Activated T-helper 17 cell treated with anti-CD3 and anti-CD28 coated beads, Interleukin-2, amount 50 U/mL, for 72 hours (primary cell): ENCODE measurements at places on chromosomes 1 and 21.

DNA sequence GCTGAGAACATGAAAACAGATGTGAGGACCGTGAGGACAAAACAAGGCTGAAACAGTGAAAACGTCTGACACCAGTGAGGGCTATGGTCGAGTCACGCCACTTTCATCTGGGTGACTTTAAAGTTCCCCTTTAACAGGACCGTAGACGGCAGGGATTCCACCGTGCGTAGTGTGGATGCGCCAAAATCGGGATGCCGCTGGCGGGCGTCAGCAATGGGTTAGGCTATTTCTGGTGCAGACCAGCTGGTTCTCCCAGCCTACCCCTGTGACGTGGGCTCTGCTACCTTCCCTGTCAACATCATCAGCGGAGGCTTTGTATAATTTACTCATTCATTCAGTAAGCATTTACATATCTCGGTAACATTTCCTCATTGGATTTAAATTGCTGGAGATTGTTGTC is 246.6 kb upstream of the AJAP1 start:
- no peak for ATAC-seq

DNA sequence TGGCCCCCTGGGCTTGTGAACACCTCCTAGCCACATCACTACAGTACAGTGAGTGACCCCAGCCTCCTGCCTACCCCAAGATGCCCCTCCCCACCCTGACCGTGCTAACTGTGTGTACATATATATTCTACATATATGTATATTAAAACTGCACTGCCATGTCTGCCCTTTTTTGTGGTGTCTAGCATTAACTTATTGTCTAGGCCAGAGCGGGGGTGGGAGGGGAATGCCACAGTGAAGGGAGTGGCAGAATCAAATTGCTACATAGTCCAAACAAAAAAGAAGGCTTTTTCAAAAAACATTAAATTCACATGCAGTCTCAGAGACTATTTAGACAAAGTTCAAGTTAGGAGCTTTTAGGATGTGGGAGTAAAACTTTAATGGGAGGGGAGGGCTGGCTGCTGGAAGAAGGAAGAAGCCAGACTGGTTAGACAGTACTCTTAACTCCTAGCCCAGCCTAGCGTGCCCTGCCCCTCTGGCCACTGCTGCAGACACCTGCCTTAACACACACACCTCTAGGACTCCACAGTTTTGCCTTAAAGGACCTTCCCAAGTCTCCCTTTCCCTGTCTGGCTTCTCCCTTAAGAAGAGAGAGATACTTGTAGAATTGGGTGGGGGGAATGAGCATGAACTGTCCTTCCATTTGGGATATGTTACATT is 9.4 kb downstream of the PEA15 start:
- ATAC-seq: no peak

GRCh38 chr1:93977598-93977945 is 68.3 kb upstream of the GCLM start:
- ATAC-seq: no peak

DNA sequence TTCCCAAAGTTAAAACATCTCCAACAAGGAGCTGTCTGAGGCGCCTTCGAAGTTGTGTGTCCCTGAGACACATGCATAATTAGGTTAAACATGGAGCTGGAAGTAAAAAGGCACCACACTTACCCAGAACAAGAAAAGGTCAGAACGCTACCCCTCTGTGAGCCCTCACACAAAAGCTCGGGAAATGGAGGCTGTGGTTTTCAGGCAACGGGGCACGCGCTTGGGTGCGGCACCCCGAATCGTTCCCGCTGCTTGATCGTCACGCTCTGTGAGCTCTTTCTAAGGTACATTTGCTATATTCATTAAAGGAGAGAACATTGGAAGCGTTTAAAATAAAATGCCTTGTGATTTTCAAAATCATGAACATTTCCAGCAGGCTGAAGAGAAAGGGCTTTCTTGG is 12.5 kb downstream of the CAPN8 start:
- no peak for ATAC-seq

DNA sequence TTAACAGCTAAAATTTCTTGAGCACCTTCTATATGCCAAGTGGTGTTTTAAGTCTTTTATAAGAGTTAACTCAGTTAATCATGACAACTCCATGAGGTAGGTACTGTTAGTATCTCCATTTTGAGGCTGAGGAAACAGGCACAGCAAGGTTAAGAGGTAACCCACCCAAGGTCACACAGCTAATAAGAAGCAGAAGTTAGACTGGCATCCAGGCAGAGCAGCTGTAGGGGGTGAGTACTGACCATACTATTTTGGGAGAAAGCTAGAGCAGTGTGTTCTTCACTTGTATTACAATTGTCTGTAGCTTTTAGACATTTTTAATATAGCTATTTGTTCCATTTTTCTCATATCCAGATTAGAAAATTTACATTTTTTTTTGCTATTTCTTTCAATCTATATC is 4.8 kb downstream of the ATP6V1G3 start:
- no peak for ATAC-seq

- ATAC-seq: no peak
Measured at GRCh38 chr21:45827881-45828579, 153.5 kb upstream of the COL6A1 start.

DNA sequence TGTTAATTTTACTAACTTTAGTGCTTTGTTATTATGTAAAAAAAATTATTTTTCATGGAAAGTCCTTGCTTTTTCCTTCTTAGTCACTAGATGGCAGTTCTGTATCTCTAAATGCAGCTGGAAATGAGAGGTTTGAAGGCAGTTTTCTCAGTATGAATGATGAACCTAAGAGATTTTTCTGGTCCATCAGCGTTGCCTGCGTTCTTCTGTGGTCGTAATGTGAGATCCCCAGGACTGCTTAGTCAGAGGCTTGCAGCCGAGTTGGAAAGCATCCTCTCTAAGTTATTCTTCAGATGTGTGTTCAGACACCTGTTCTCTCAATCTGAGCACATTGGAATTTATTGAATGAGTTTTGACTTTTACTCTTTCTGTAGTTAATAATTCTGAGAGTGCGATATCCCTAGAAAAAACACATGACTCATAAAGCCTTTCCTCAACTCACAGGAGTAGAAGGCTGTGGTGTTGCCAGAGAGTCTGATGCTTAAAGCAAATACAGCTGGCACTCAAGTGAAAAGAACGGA is 99.3 kb downstream of the FMN2 start:
- peak; percentile 81 for ATAC-seq

DNA sequence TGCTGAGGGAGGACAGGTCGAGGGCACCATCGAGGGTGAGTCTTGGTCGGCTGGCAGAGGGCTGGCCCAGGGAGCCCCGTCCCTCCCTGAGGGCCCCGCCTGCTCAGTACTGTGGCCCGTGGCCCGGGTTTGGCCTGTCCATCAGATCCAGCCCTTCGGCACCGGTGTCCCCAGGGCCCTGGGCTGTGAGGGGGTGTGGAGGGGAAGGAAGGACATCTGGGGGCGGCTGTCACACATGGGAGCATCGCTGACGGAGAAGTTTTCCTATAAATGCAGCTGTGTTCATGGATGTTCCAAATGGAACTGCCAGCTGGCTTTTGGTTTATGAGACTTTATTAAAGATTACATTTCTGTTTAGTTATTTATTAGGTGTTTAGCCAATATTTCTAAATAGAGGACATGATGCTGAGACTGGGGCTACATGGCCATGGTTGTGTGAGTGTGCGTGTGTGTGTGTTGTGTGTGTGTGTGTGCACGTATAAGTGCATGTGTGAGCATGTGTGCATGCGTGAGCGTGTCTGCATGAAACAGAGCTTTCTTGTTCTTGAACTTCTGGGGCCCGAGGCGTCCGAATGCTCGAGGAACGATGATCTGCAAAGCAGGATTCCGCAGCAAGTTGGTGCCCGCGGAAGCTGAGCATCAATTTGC is 54.3 kb downstream of the SLX9 start:
- no peak for ATAC-seq
